Fibroblast of skin of back (primary cell): ENCODE measurements at places on chromosomes 2 and 18.

DNA sequence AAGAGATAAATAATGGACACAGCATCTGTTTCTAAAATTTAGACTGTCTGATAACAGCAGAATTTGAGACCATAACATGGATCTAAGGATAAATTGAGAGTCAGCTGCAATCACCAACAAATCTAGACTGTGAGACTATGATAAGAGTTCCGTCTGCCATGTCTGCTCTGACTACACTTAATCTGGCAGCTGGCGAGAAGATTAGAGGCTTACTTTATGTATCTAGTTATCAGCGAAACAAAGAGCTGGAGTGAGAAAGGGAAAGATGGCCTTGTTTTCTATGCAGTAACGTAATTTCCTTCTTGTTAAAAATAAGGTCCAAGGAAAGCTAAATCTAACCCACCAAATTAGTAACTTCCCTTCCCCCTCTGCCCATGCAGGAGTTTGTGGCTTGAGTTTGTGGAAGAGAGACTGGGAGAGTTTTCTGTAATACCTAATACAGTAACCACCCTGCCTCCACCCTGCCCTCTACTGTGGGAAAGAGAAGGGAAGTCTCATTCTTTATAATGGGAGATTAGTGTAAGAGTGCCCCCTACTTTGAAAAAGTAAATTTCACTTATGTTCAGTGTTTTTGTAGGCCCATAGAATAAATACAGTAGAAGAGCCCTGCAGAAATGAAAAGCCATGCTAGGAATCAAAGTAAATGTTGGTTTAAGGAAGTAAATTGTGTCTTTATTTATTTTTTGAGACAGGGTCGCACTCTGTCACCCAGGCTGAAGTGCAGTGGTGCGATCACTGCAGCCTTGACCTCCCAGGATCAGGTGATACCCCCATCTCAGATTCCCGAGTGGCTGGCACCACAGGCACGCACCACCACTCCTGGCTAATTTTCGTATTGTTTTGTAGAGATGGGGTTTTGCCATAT is 27.5 kb downstream of the EML4 start:
- DNase-seq = peak; percentile 66

- DNase-seq = no peak
Observed at GRCh38 chr18:49756671-49757362, 56.5 kb downstream of the ACAA2 start.

DNA sequence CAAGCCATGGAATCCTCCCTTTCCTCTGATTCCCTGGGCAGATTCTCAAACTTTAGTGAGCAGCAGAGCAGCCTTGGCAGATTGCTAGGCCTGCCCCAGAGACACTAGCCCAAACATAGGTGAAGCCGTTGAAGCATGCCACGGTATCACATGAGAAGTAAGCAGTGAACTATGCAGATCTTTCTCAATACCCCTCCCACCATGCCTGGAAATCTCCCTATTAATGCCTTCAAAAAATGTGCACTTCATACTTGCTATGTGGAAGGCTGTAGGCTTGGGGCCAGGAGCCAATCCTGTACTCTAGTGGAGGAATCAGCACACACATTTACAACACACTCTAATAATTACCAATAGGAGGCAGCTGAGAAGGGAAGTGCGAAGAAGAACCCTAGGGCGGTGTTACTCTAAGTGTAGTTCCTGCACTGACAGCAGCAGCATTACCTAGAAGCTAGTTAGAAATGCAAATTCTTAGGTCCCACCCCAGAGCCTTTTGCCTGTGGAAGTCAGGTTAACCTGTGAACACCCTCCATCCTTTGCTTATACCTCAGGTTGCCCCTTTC is 305.1 kb upstream of the SPRED2 start:
- no peak for DNase-seq

GRCh38 chr18:12699747-12700146 is 2.8 kb downstream of the CEP76 start:
- DNase-seq = no peak

DNA sequence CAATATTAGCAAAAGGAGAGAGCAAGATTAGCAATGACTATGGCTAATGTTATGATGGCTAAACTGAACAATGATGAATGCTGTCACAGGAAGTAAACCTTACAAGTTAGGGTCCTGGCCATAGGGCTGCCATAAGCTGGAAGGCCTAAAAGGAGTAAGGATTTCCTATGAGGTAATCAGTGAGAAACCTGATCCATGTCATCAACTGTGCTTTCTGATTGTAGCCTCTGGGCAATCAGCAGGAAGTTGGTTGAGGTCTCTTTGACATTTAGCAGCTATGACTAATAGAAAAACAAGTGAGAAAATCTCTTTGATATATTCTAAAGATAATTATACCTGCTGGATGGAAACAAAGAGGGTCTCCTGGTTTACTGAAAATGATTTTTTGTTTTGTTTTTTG is 193.0 kb downstream of the RAB3GAP1 start:
- peak; percentile 48 for DNase-seq

- no peak for DNase-seq
Observed at GRCh38 chr2:240629619-240629967, 4.3 kb downstream of the GPR35 start.

DNA sequence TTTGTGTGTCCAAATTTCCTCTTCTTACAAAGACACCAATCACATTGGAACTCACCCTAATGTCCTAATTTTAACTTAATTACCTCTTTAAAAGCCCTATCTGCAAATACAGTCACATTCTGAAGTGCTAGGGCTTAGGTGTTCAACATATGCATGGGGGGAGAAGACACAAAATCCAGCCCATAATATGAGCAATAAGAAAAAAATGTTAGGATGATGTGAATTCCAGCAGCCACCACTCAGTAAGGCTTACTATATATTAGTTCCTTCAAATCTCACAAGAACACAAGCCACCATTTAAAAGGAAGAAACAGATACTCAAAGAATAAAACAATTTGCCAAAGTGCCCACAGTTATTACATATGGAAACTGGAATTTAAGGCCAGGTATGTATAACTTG is 285.7 kb downstream of the EPHA4 start:
- DNase-seq = peak; percentile 6

DNA sequence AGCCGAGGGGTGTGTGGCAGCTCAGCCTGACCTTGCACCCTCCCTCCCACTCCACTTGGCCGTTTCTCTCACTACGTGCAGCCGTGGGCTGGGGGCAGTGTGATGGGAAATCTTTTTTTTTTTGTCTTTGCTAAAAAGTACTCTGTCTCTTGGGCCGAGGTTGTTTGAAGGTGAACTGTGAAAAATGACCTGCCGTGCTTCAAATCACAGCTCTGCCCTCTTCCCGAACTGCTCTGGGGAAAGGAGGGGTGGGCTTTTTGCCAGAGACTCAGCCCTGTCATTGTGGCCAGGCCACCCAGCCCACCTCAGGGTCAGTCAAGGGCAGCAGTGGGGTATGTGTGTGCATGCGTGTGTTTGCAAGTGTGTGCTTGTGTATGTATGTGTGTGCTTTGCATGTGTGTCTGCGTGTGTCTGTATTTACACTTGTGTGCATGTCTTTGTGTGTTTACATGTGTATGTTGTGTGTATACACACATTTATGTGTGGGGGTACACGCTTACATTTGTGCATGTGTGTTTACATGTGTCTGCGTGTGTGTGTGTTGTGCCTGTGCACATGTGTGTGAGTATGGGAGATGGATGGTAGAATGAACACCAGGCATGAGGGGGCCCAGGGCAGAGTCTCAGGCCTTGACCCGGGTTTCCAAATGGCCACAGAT is 61.3 kb upstream of the HAAO start:
- no peak for DNase-seq

GRCh38 chr2:43777306-43777926 is 3.6 kb downstream of the DYNC2LI1 start:
- no peak for DNase-seq

- peak; percentile 52 for DNase-seq
Observed at GRCh38 chr2:19532547-19533196, 174.2 kb upstream of the OSR1 start.

GRCh38 chr18:50053111-50053510 is 141.8 kb downstream of the MYO5B start:
- no peak for DNase-seq

DNA sequence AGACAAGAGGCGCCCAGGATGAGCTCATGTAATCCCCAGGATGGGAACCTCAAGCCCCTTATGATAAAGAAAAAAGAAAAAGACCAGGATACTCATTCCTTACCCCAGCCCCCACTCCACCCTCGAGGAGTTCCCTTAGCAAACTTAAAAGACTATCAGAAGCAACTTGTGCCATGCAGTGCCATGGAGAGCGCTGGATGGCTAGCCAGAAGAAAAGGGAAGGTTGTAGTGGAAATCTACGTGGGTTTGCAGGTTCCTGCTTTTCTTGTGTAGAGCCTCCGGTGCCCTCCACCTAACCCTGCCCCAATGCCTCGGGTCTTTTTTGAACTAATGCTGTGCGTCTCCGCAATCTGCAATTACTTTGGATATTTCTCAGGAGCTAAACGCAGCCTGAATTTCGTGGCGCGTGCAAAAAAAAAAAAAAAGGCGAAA is 16.2 kb upstream of the BCL11A start:
- no peak for DNase-seq

DNA sequence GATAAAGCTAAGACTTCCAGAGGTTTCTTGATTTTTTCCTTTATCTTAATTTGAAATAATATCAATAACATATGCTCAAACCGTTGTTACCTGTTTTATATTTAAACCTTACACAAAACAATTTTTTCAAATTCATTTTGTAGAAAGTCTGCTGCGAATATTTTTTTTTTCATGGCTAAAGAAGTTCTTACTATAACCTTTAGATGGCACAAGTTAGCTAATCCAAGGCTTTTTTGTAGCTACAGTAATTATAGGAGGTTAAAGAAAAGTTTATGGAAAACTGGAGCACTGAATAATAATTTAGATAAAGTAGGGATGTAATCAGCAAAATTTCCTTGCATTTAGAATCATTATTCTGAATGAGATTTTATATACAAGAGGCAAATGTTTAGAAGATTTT is 78.0 kb upstream of the PNPT1 start:
- peak; percentile 54 for DNase-seq

DNA sequence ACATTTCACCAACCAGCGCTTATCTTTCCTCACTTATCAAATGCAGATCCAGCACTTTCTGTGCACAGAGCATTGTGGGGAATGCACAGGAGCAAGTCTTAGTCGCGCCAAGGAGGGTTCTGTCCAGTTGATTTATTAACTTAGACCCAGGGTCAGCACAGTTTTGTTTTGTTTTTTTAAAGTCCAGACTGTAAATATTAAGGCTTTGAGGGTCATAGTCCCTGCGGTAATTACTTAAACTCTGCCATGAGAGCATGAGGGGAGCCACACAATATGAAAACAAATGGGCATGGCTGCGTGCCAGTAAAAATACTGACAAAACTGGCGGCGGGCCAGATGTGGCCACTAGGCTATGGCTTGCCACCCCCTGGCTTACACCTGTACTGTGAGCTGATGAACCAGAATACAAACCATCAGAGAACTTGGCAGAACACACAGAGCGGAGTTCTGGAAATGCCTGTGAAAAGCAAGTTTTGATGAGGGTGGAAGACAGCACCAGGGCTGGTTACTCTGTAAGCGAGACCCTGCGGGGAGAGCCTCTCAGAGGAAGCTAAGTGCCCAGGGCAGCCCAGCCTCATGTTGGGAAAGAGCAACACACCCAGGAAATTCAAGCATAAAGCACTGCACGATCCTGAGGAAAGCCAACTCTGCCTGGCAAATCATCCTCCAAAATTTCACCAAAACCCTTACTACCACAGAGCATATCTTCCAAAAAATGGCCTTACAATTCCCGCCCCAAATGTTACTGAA is 43.6 kb downstream of the L3MBTL4 start:
- DNase-seq = no peak

- no peak for DNase-seq
Observed at GRCh38 chr2:119469131-119469530, 37.5 kb downstream of the TMEM37 start.

DNA sequence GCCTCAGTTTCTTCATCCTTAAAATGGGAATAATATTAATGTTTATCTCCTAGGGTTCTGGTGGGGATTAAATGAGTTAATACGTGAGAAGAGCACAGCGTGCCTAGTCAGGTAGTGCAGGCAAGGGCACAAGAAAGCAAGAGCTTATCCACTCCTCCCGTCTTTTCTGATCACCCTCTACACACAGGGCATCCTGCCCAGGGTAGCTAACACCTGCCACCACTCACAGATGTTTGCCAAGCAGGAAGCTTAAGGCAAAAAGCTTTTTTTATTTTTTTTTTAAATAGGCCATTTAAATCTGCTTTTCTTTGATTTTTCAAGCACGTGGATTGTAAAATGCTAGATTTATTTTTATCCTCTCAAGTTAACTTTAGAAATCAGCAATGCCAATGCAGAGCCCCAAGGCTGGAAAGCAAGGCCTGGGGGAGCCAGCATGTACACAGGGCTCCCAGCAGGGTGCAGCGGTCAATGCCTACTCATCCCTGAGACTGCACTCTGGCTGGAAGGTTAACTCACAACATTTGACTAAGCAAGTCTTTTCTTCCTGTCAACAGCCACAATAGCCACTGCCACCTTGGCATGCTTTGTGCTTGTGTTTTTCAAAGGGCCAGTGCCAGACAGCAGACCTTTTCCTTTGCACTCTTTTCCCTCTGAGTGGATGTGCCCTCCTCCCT is 86.5 kb upstream of the ACAA2 start:
- DNase-seq = no peak

GRCh38 chr2:84880645-84881521 is at the start of gene TRABD2A:
Gene TRABD2A, minus strand, starts transcription at chr2:84881084. Its CDS starts 45 bp downstream, at chr2:84881039.
- no peak for DNase-seq

- peak; percentile 63 for DNase-seq
Observed at GRCh38 chr2:120620025-120620793, 115.5 kb upstream of the GLI2 start.

DNA sequence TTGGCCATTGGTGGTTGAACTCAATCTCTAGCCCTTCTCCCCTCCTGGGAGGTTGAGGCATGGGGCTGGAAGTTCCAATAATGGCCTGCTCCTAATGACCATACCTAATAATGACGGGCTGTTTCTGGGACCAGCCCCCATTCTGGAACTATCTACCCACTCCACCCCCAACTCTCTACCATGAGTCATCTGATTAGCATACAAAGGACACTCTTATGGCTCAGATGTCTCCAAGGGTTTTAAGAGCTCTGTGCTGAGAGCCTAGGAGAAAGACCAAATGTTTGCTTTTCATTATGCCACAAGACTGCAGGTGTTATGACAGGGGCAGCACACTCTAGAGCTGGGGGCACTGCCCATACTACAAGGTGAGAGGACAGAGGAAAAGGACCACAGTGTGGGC is 137.0 kb upstream of the NCKAP5 start:
- DNase-seq = no peak

DNA sequence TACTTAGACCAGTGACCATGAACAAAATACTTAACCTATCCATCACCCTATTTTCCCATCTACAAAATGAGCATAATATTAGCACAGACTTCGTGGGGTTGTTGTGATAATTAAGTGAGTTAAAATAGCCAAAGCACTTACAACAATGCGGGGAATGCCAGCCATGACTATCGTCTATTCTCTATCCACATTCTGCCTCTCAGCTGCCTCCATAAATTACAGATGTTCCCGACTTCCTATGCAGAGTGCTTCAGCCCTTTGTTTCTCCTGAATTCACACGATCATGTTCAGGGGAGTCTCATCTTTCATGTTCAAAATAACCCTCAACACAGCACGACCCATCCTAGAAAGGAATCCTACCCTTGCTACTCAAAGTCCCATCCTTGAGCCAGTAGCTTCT is 211.6 kb downstream of the EN1 start:
- DNase-seq = no peak
